Kasumi-1 (cell line): ENCODE measurements at places on chromosomes 6 and 20.

- DNase-seq, result no peak
Measured at GRCh38 chr6:48449002-48449401, 338.0 kb upstream of the PTCHD4 start.

- no peak for DNase-seq
Measured at GRCh38 chr6:169425628-169426370, 172.2 kb upstream of the THBS2 start.

DNA sequence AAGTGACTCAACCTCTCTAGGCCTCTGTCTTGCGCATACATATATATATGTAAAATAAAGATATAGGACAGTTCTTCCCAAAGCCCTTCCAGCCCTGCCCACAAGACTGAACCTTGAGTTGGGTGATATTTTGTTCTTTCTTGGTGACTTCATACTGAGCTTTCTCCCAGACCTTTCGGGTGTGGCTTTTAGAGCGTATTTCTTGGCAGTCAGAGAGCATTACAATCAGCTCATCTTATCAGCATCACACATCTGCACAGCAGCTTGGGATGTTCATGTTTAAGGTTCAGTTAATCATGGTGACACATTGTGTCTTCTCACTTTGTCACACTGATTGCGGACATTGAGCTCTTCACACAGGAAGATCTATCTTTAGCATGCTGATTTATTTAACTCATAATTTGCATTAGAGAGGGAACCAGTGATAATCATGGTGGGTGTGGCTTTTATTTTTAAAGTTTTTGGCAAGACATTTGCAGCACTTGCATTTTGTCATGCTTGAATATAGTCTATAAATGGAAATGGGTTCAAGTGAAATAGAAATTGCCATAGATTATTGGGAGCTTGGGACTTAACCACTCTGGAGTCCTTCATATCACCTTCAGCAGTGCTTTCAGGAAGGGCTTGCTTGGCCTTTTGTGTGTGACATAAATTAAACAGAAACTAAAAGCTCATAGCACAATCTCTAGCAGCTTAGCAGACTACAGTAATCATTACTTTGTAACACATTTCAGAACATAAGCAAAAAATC is 8.3 kb downstream of the KIF3B start:
- no peak for DNase-seq

- no peak for DNase-seq
Measured at GRCh38 chr6:53112404-53112803, 36.2 kb downstream of the GCM1 start.

DNA sequence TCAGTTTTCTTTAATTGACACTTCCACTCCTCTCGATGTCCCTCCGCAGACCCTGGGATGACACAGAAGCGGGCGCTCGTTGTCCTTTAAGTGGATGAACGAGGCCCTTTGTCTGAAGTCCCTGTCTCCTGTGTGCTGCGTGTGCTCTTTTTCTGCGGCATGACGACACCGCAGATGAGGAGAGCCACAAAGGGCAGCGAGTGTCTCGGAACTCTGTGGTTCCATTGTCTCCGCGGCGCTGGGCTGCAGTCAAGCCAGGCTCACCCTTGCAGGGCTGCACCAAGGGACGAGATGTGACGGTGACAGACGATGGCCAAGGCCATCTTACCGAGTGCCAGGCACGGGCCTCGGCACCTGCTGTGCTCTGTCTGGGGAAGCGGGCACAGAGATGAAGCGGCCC is 10.6 kb downstream of the PRR18 start:
- DNase-seq, result no peak

DNA sequence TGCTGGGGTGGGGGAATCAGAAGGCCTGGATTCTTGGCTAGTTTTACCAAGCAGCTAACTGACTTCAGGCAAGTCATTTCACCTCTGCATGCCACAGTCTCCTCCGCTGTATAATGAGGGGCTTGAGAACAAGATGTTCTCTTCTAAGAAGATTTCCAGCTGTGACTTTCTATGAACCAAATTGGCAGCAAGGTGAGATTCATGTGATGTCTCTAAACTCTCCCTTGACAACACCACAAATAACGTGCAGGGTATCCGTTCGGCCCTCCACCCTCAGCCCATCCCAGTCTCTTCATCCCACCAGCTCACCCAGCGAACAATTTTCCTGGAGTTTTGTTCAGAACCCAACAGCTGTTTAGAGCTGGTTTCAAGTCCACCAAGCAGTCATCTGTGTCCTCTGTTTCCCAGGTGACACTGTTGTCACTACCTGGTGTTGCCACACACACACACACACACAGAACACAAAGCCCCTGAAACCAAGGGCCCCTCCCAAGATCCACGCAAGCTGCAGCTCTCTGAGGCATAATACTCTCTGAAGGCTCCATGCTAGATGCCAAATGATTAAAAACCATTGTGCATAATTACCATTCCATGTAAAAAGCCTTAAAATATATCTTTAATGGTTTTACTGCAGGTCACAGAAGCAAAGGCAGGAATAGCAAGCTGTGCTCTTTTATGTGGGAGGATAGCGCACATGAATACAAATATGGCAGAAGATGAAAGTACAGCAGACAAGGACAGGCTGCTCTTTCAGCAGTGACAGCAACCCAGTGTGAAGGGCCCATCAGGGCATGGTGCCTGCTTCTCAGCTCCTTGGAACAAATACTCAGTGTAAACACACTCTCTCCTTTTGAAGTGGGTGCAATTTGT is 48.2 kb downstream of the ARHGAP18 start:
- DNase-seq, result no peak

- no peak for DNase-seq
Measured at GRCh38 chr6:40599555-40599954, 12.4 kb upstream of the LRFN2 start.

GRCh38 chr6:167701010-167701409 is 125.7 kb upstream of the AFDN start:
- DNase-seq, result no peak

GRCh38 chr6:158772172-158772571 is 47.0 kb downstream of the EZR start:
- DNase-seq, result no peak

- DNase-seq, result no peak
Measured at GRCh38 chr6:167013067-167013466, 13.9 kb downstream of the CEP43 start.
